Common myeloid progenitor, CD34-positive (primary cell): ENCODE measurements at places on chromosomes 7 and 10.
A peak's percentile ranks its signal among the peaks of the same experiment; 100 is the strongest.

DNA sequence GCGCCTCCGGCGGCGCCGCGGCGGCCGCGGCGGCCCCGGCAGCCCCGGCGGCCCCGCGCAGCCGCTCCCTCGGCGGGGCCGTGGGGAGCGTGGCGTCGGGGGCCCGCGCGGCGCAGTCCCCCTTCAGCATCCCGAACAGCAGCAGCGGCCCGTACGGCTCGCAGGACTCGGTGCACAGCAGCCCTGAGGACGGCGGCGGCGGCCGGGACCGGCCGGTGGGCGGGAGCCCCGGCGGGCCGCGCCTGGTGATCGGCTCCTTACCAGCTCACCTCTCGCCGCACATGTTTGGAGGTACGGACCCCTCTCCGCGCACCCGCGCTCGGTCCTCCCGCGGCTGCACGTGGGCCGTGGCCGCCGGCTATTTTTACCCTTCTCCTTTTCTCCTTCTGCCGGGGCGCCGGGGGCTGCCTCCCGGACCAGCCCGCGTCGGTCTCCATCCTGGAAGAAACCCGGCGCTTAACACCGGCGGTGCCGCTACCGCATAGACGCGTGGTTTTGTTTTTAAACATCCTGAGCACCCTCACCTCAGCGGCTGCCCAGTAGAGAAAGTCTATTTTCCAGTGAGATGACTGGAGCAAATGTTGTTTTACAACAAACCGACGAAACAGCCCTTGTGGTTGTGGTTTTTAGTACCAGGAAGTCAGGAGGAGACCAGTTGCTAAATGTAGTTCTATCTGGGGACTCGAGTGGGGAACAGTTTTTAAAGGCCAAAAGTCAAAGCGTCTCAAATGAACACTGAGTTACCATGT lies 1.3 kb downstream of the ZNRF2 start:
- H3K36me3 ChIP-seq = no peaks in the 10 kb centered on the region
- H3K4me1 ChIP-seq = peaks cover 8% of the 10 kb centered on the region
- peak overlapping the region; percentile 95 for H3K4me3 ChIP-seq
- peak overlapping the region; percentile 81 for H3K27ac ChIP-seq

DNA sequence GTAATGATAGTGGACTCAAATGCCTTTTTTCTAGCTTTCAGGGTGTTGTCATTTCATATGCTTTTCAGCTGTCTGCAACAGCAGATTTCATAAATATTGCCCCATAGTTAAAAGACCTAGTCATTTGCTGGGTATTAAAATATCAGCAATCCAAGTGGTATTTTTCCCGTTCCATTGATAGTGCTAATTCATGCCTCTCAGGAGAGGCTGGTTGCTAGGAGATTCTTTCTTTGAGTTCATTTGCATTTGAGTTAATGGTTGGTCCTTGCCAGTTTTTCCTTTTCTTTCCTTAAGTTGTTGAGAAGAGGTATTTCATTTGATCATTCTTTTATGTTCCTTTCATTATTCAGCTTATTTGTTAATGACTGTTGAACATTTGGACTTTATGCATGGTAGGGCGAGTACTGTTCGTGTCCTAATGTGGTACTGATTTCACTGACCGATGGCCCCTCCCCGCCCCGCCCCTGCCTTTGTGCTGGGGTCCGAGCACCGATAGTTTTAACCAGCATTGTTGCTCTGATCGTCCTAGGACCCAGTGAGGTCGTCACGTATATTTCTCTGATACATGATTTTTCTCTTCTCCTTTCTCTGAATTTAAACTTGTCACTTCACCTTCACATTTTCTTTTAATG lies 128.6 kb downstream of the CCNY start:
- no peak overlapping the region for H3K27ac ChIP-seq
- no peaks in the 10 kb centered on the region for H3K36me3 ChIP-seq
- H3K4me1 ChIP-seq = peaks cover 14% of the 10 kb centered on the region
- no peak overlapping the region for H3K4me3 ChIP-seq
- no peak for DNase-seq
- H3K27me3 ChIP-seq = no peaks in the 10 kb centered on the region

DNA sequence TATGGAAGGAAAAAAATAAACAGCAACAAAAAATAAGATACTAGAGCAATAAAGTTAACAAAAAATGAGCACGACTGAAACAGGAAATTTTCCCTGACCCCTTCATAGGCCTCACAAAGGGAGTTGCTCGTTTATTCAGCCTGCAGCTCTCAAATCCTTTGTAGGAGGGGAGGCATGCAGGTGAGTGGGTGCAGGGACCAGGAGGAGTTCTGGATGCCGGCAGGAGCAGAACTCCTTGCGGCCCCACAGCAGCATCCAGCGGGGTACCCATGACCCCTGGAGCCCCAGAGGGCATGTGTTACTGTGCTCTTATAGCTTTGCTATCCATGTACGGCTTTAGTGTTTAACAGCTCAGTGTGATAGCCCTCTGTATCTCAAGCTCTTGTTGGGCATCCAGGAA lies 5.8 kb downstream of the TAS2R39 start:
- H3K4me3 ChIP-seq = no peak overlapping the region
- H3K4me1 ChIP-seq = no peaks in the 10 kb centered on the region
- H3K27ac ChIP-seq = no peak overlapping the region
- no peaks in the 10 kb centered on the region for H3K27me3 ChIP-seq

- no peaks in the 10 kb centered on the region for H3K4me1 ChIP-seq
- H3K27ac ChIP-seq = no peak overlapping the region
- DNase-seq = no peak
- no peak overlapping the region for H3K4me3 ChIP-seq
- H3K36me3 ChIP-seq = no peaks in the 10 kb centered on the region
- H3K27me3 ChIP-seq = peaks cover 6% of the 10 kb centered on the region
Observed at GRCh38 chr10:118496525-118496924, 98.9 kb downstream of the PRLHR start.

DNA sequence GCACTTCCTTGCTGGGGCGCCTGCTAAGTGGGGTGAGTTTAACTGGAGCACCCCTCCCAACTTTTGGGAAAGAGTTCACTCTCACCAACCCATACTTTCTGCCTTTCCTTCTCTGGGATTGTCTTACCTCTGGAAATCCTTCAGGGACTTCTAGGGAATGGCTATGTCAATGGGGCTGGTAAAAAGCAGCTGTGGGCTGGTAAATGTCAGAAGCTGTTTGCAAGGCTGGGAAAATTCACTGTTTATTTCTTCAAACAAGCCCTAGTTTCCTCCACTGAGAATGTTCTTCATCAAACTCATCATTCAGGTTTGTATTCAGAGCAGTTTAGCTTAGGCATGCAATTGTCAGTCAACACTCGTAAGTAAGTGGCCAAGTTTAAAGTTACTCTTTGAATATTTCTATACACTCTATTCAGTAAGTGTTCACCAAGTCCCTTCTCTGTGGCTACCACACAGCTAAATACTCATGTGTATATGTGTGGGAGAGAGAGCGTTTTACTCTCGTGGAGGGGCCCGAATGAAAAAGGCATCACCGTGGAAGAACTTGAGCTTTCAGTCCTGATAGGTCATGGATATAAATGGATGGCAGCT lies 654.8 kb downstream of the LRMDA start:
- peaks cover 8% of the 10 kb centered on the region for H3K4me1 ChIP-seq
- no peak overlapping the region for H3K4me3 ChIP-seq
- no peaks in the 10 kb centered on the region for H3K36me3 ChIP-seq
- no peak for DNase-seq
- no peak overlapping the region for H3K27ac ChIP-seq

DNA sequence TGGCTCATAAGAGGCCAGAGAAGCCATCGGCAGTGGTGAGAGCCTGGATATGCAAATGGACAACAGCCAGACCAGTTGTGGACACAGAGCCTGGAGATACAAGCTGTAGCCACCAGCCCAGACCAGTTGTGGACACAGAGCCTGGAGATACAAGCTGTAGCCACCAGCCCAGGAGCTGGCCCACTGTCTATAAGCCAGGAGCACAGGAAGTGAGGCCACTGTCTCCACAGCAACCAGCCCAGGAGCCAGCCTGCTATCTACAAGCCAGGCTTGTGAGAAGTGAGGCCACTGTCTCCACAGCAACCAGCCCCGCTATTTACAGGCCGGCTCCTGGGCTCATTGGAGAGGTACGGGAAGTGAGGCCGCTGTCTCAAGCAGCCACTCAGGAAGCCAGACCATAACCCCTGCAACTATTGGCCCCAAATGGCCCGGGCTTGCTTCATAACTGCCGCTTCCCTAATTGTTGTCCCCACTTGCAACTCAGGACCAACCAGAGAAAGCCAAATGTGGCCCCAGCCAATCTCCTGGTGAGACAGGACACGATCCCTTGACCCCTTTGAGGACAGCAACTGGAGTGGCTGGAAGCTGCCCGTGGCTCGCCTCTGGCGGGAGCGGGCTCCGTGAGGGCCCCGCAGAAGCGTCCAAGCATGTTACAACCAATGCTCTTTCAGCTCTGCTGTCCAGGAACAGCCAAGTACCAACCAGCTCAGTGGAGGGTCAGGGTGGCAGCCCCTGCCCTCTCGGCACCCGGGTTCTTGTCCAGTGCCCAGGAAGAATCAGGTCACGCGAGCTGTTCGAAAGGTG lies 44.1 kb upstream of the CNPY1 start:
- peak; percentile 87 for DNase-seq
- H3K27me3 ChIP-seq = no peaks in the 10 kb centered on the region
- no peaks in the 10 kb centered on the region for H3K36me3 ChIP-seq
- no peak overlapping the region for H3K27ac ChIP-seq
- peaks cover 23% of the 10 kb centered on the region for H3K4me1 ChIP-seq
- no peak overlapping the region for H3K4me3 ChIP-seq

DNA sequence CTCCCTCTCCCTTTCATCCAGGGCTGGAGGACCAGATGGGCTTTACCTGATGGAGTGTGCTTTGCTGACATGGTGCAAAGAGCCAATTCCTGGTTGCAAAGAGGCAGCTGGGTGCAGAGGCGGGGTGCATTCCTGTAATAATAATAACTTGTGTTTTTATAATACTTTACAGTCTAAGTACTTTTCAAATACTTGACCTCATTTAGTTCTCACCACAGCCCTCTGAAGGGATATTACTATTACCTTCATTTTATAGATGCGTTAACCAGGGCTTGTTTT lies 70.4 kb downstream of the TCF7L2 start:
- H3K36me3 ChIP-seq = no peaks in the 10 kb centered on the region
- DNase-seq = no peak
- H3K4me3 ChIP-seq = no peak overlapping the region
